Suppressor macrophage (primary cell): ENCODE measurements at places on chromosomes 3 and 15.

DNA sequence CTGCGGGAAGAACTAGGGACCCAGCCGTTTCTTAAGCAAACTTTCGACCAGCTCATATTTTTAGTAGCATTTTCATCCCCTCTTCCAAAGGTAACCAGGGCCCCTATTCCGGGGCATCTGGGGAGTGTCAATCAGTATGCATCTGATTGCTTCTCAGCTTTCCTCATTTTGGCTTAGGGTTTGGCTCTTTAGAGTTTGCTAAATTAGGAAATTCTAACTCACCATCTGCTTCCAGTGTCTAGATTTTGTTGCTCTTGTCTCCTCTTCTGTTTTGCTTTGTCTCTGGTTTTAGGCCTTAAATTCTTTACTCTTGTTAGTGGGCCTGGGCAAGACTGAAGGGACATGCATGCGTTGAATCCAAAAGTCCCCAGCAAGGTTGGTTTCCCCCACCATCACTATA is 9.6 kb upstream of the ABTB1 start:
- DNase-seq = no peak

GRCh38 chr15:36731025-36731424 is 151.6 kb downstream of the CDIN1 start:
- DNase-seq = no peak

DNA sequence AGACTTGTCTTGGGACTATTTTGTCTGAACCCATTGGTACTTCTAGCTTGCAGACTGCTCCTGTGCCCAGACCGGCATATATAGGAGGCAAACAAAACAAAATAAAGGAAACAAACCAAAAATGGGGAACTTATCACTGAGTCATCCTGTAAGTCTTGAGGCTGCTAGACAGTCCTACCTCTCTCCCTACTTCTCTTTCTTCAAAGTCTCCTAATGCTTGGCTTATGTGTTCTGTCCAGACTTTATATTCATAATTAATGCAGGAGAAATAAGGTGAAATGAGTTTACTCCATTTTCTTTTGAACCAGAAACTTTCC is 266.2 kb downstream of the ZNF385D start:
- DNase-seq = peak; percentile 53

GRCh38 chr3:167302678-167303077 is 77.4 kb downstream of the ZBBX start:
- no peak for DNase-seq

- no peak for DNase-seq
Measured at GRCh38 chr3:11131371-11131770, 22.9 kb upstream of the HRH1 start.
